EH (cell line): ENCODE measurements at places on chromosomes 2 and 18.
A peak's percentile ranks its signal among the peaks of the same experiment; 100 is the strongest.

DNA sequence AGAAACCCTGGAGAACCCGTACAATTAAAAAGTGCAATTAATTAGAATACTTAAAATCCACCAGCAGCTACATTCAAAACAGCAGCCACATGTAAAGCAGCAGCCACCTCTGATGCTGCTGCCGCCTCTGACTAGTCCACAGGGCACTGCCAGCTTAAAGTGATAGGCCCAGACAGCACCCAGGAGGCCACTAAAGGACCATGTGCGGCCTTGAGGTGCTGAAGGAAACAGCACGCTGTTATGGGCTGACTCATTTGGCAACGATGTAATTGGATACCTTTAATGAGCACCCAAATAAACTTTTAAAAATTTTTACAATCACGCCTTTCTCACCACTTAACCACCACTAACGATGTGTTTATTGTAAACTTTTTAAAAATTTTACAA is 209.3 kb upstream of the NCKAP5 start:
- DNase-seq = peak; percentile 83

DNA sequence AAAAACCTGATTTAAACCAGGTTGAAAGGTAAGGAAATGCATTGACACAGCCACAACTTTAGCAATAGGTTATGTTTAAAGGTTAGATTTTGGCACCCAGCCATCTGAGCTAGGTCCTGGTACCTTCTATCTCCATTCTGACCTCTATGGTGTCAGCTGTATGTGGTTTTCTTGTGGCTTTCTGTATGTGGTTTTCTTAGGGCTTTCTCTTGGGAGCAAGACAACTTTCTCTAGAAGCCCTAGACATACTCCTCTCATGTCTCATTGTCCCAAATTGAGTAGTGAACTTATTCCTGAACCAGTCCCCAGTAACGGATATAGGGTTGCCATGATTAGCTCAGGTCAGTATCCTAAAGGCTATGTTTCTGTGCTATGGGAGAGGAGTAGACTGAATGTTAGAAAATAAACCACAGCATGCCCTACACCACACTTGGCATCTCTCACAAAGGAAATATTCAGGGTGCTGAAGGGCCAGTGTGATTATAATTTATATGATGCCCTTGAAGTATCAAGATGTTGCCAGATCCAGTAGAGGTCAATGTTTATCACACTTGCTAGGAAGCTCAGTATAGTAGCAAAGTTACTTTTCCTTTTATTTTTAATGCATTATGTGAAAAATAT is 176.1 kb downstream of the CAPN13 start:
- DNase-seq = no peak

DNA sequence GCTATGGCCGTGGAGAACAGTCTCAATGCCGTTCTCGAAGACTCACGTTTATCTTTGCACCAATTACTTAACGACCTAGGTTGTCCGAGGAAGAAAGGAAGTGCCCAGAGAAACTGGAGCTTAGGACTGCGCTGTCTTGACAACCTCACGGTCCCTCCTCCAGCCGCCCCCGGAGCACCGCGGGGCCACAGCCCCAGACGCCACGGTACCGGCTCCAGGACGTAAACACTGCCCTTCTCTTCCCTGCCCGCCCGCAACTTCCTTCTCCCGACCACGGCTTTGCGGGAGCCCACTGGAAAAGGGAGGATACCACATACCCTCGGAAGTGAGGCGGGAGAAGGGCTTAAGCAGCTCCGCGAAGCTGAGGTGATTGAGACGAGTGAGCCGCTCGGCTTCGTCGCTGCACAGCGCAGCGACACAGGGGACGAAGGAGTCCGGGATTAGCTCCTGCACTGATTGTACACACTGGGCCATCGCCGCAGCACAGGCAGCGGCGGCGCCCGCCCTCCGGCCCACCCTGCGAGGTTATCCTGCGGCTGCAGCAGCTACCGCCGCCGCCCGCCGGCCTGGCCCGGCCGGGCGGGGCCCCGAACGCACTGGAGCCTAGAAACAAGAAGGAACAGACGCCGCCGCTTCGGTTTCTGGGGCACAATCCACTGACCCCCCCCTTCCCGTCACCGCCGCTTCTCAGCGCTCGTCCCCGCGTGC is 483 bp downstream of the TRAPPC8 start:
- DNase-seq = peak; percentile 58

DNA sequence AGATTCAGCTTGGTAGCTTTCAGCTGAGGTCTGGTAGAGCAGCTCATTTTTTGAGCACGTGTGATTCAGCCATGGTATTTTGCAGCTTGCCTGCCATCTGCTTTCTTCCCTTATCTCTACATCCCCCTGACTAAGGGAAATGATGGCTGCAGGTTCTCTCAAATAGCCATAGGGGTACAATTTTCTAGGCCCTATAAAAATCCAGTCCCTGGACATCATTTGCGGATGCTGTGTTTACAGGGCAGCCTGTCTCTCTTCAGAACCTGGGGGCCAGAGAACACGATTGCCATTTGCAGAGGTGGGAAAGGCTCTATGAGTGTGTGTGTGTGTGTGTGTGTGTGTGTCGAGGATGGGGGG is 442.7 kb upstream of the MEIS1 start:
- DNase-seq = no peak

- DNase-seq = no peak
These were observed 116.1 kb upstream of the SH3BP4 start for GRCh38 chr2:234835738-234836137.

- no peak for DNase-seq
These were observed 392.1 kb upstream of the HS6ST1 start for GRCh38 chr2:128710729-128711128.

DNA sequence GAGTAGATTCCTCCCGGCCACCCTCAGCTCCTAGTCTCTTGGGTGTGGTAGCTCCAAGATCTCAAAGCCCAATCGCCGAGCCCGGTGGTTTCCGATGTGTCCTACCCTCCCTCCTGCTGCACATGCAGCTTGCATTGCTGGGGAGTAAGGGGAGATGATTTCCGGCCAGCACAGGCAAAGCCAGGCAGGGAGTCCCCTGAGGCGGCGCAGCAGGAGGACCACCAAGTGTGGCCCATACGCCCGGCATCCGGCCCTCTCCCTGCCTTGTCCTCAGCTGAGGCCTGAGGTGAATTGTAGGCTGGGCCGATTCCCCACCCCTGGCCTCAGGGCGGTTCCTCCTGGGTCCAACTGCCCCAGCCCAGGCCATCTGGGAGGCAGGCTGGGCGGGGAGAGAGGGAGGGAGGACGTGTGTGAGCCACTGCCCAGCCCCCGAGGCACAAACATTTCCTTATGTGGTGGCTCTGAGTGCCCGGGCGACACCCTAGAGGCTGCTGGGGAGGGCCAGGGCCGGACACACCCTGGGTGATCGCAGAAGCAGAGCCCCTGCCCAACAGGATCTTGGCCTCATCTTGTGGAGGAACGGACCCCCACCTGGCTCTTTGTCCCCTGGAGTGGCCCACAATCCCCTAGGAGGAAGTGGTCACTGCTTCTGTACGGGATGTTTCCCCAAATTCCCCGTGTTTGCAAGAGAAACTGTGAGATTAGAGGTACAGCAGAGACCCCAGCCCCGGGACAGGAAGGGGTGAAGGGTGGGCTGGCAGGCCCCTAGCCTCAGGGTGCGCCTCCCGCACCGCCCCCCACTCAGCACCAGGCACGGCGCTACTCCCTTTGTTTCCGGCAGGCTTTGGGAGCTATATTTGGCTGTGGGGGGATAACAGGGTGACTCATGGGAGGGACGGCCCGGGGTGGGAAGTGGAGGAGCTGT is 41.9 kb upstream of the PTMA start:
- peak; percentile 99 for DNase-seq

DNA sequence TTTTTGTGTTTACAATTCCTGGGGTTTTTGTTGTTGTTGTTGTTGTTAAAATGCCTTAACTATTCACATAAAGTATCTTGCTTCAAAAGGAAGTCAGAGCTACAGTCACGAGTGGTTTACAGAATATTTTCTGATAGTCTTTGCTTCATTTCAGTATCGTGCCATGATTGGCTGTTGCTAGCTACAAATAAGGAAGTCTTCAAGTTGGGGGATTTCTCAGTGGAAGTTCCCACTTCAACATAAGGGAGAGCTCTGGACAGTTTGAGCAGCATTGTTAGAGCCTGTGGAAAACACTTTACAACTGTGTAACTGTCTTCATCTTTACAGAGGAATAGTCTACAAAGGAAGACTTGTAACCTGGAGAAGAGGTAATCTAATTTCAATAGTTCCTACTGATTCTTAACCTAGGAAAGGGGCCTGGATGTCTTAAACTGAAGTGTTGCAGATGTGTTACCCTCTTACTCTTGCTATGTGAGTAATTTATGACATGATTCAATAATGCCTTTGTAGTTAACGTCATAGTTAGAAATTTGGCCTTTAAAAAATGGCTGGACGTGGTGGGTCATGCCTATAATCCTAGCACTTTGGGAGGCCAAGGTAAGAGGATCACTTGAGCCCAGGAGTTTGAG is 23.4 kb upstream of the TANK start:
- DNase-seq = peak; percentile 20

GRCh38 chr2:144324446-144325045 is 195.4 kb downstream of the ZEB2 start:
- no peak for DNase-seq

DNA sequence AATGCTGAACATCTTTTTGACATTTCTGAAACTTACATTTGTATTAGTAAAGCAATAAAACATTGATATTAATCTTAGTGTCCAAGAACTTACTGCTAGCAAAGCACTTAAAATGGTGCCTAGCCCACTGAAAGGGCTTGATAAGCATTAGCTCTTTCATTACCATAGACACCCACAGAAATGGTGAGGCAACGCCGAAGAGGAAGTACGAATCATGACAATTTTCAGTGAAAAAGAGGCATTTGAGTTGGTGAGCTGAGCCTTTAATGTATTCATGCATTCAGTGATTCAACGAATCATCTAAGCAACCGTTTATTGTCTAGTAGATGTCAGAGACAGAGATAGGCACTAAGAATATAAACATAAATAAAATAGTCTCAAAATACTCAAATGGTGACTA is 101.1 kb downstream of the PIGN start:
- peak; percentile 36 for DNase-seq

DNA sequence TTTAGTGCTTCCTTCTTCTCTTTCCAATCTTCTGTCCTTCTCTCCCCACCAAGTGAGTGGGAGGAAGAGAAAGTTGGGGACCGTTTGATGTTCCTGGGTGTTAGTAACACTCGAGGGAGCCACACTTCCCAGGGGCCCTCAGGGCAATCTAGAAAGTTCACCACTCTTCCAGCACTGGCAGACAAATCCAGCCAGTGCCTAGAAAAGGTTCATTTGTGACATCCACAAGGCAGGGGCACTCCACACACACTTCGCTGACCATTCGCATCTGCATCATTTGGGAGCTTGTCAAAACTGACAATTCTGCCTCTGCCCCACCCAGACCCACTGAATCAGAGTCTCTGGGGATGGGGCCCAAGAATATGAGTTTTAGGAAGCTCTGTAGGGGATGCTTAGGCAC is 86.8 kb upstream of the ST3GAL5 start:
- DNase-seq = no peak

DNA sequence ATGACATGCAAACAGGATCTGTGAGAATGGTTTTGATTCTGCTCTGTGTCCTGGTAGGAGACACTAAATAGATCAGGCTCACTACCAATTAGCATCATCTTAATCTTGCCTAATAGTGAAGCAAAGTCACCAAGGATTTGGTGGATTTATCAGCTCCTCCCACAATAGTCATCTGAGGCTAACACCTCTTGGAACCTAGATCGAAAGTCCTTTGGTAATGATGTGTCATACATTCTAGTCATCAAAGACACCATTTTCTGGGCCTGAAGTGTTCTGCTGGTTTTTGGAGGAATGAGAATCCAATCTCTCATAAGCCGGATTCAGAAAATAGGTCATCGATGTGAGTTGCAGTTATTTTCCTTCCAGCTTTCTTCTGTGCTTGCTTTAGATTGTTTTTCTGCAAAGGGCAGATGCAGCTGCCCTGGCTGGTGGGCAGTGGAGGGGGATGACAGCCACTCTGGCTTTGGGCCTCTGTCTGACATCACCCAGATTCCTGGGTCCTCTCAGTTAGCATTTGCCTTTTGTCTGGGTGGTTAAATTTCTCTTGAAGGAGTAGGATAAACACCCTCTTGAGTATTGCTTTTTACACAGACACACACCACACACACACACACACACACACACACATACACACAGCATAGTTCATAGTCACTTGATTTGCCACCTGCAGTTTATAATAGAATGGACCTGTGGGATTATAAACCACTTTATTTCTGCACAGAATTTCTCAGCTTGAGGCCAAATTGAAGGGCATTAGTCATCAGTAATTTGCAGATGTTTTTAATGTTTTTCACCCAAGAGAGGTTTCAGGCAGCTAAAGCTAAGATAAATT is at the start of gene MYO3B:
MYO3B (plus strand) TSS at position 198 of the 832 bp plus-strand sequence; CDS start at position 339, 141 bp downstream.
- DNase-seq = peak; percentile 41

DNA sequence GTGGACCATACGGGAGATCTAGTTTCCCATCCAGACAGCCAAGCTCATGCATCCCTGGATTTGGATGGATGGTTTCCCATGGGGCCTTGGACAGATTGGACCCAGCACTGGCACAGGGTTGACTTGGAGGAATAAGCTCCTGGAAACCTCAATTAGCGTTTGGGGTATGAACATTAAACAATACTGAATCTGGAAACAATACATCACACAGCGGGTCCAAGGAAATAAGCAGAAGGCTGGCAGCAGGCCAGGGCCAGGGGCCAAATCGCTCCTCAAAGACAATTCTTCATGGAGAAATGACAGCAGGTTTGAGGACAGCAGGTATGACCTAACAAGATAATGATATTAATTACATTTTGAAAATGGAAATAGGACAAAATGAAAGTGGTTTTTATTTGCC is 540.6 kb downstream of the RIT2 start:
- no peak for DNase-seq

DNA sequence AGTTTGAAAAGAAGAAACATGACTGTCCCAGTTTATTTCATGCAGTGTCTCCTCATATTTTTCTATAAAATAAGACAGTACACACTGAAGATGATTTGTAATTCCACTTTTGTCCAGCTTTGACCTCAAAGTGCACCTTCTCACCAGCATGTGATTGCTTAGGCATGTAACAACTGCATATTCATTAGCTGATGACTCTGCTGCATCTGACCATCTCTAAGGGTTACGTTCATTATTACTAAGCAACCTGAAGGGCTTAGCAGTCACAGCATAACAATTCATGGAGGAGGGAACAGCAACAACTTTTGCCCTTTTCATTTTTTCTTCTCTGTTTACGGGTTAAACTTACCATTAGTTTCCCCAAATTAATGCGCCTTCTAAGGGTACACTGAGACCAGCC is 330.6 kb upstream of the PIK3C3 start:
- DNase-seq = no peak

- DNase-seq = no peak
These were observed 91.0 kb downstream of the PLB1 start for GRCh38 chr2:28586867-28587266.

- no peak for DNase-seq
These were observed 1089.5 kb downstream of the LRP1B start for GRCh38 chr2:141041281-141041680.

DNA sequence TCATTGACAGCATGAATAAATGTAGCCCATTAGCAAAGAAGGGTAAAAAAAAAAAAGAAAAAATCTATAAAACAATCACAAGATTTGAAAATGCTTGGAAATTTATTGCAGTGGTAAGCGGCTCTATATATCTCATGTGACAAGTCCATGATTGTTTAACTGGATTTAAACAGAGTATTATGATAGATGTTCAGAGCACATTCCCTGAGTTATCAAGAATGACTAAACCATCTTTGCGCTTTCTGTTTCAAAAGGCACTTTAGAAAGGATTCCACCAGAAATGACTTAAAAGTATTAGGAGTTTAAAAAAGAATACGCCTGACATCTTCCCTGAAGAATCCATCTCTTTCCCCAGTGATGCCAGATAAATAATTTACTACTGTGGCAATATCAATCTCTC is 409.5 kb upstream of the UBE2E3 start:
- peak; percentile 3 for DNase-seq
